T-helper 17 cell (primary cell): ENCODE measurements at places on chromosomes 4 and X. TPM values are rescaled to one million over a fixed set of nuclear protein-coding genes. Genes with fewer than 3 reads are reported as not detected.

DNA sequence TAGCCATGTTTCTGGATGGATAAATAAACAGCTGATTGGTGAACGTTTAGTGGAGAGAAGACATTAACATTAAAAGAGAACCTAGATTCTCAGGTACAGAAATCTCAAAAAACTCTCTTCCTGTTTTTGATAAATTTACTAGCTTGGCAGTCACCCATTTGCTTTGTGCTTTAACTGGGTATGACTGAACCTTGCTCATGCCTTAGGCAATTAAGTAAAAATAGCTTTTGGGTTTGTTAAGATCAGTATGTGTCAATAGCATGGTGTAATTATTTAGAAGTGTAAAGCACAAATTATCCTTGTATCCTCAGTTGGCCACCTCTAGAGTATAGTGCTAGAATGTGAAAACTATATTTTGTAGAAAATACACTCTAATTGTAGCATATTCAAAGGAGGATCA lies 200.0 kb downstream of the CFAP299 start:
- peaks cover 2% of the 10 kb centered on the region for H3K36me3 ChIP-seq
- H3K27ac ChIP-seq, result no peak overlapping the region
- peaks cover 12% of the 10 kb centered on the region for H3K27me3 ChIP-seq
- H3K4me1 ChIP-seq, result peaks cover 14% of the 10 kb centered on the region
- DNase-seq, result no peak

- H3K4me1 ChIP-seq, result no peaks in the 10 kb centered on the region
- peaks cover 20% of the 10 kb centered on the region for H3K27me3 ChIP-seq
- no peak overlapping the region for H3K27ac ChIP-seq
- no peak for DNase-seq
- H3K4me3 ChIP-seq, result no peak overlapping the region
Measured at GRCh38 chr4:107258359-107258758, 222.2 kb upstream of the DKK2 start.

DNA sequence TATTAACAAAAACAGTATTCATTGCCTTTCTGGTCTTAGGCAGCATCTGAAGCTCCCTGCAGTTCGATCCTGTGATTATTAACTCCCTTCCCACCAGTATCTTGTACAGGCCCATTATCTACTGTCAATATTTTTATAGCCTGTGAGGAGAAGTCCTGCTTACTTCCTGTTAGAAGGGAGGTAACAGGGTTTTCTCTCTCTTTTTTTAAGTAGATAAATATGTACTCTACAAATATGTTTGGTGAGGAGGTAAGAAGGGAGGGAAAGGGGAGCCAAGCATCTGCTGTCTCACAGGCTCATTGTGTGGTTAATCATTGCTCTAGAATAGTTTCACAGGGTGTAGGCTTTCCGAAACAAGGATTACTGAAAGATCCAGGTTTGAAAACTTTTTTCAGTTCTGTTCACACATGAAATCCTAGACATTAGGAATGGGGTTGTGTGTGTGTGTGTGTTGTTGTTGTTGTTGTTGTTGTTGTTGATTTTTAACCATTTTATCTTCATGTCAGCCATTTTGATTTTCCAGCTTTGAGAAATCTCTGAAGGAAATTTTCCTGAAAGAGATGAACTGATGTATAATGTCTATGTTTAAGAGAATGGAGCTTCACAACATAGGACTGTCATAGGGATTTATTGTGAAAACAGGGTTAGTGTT lies 14.2 kb downstream of the ATOH1 start:
- H3K4me1 ChIP-seq, result no peaks in the 10 kb centered on the region
- H3K36me3 ChIP-seq, result no peaks in the 10 kb centered on the region
- H3K4me3 ChIP-seq, result no peak overlapping the region
- no peak for DNase-seq

Gene NSUN7
- total RNA-seq, result not detected

Gene SULT1B1
- total RNA-seq, result 6.3 TPM

Gene CLGN
- total RNA-seq, result not detected

GRCh38 chr4:140135529-140136088 lies 18.4 kb downstream of the MAML3 start:
- peaks cover 4% of the 10 kb centered on the region for H3K4me1 ChIP-seq
- DNase-seq, result no peak
- peaks cover 32% of the 10 kb centered on the region for H3K27me3 ChIP-seq
- H3K4me3 ChIP-seq, result no peak overlapping the region
- no peak overlapping the region for H3K27ac ChIP-seq

Gene RPS6KA6
- total RNA-seq, result 0.05 TPM

- no peaks in the 10 kb centered on the region for H3K36me3 ChIP-seq
- H3K4me3 ChIP-seq, result no peak overlapping the region
- H3K27me3 ChIP-seq, result no peaks in the 10 kb centered on the region
- DNase-seq, result no peak
- H3K4me1 ChIP-seq, result no peaks in the 10 kb centered on the region
Measured at GRCh38 chr4:166123546-166123945, 250.5 kb downstream of the TLL1 start.

DNA sequence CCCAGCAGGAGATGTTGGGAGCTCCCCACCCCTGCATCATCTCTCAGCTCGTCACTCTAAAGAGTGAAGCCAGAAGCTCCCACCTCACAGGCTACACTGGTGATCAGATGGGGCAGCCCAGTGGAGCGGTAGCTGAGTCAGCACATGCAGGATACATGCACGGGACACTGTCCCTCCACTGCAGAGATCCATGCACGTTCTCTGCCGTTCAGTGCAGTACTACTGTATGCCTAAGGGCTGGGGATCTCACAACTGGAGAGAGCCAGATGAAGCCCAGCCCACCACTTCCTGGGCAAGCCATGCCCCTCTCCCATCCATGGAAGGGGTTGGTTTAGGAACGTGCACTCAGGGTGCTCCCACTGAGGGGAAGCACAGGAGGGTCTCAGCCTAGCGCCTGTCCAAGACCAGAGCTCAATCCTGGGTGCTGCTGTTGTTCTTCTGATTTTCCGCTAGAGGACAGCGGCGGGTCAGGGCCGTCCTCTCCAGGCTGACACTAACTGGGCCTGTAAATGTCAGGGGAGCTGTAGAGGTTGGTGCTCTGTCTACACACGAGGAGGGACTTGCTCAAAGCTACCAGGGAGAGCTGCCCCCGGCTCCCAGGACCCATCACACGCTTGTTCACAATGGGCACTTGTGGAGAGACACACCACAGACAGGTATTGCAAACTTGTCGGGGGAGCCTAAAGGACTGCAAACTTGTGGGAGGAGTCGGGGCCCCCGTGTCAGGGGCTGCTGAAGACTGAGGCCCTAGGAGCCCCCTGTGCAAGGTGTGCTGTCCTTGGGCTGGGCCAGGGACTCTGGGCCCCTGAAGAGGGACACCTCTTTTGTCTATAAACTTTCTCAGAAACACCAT lies 18.2 kb upstream of the ABLIM2 start:
- H3K36me3 ChIP-seq, result no peaks in the 10 kb centered on the region
- peaks cover 9% of the 10 kb centered on the region for H3K4me1 ChIP-seq
- peaks cover 3% of the 10 kb centered on the region for H3K27me3 ChIP-seq
- no peak overlapping the region for H3K4me3 ChIP-seq
- H3K27ac ChIP-seq, result peak overlapping the region; percentile 39

DNA sequence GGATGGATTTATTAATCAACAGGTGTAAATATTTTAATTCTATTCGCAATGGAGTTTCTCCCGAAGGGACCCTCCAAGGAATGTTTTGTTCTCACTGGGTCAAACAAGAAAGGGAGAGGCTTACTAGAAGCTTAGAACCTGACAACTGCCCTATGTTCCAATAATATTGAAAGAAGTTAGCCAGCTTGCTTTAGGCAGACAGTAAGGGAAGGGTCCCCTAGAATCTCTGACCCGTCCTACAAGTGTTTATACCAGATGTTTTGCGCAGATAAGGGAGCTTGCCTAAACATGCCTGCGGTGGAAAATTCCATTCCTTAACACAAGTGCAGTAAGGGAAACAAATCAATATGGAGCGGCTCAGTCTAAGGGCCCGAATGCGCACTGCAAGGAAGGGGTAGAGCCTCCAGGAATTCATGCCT lies 17.7 kb downstream of the IL21 start:
- H3K27me3 ChIP-seq, result peaks cover 34% of the 10 kb centered on the region
- H3K36me3 ChIP-seq, result peaks cover 8% of the 10 kb centered on the region
- DNase-seq, result no peak
- no peak overlapping the region for H3K4me3 ChIP-seq

GRCh38 chr4:139658586-139659382 lies 6.8 kb upstream of the MGST2 start:
- H3K27ac ChIP-seq, result peak overlapping the region; percentile 96
- H3K4me1 ChIP-seq, result peaks cover 21% of the 10 kb centered on the region
- no peak for DNase-seq
- H3K4me3 ChIP-seq, result peak overlapping the region; percentile 47

Gene RADX
- 13.2 TPM for total RNA-seq

- DNase-seq, result no peak
- no peaks in the 10 kb centered on the region for H3K4me1 ChIP-seq
- no peak overlapping the region for H3K4me3 ChIP-seq
- H3K27me3 ChIP-seq, result no peaks in the 10 kb centered on the region
Measured at GRCh38 chr4:73901031-73901430, 31.8 kb downstream of the CXCL1 start.

DNA sequence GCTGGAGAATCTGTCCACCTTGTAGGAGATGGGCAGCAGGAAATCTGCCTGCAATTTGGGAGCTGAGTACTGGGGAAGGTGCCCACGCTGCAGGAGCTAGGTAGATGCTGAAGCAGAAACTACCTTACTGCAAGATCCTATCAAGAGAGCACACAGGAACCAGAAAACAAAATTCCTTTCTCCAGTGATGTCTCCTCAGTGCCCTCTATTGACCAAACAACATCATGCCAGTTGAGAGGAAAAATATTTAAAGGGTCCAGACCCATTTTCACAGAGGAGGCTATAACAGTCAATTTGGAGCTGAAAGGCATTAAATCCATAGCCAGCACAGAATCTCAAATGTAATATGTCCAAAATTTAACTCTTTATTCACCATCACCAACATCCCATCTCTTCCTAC lies 406.8 kb downstream of the SLITRK2 start:
- no peak overlapping the region for H3K4me3 ChIP-seq
- H3K27me3 ChIP-seq, result no peaks in the 10 kb centered on the region
- no peaks in the 10 kb centered on the region for H3K36me3 ChIP-seq
- DNase-seq, result no peak
- no peaks in the 10 kb centered on the region for H3K4me1 ChIP-seq
- no peak overlapping the region for H3K27ac ChIP-seq

GRCh38 chr4:61828960-61829359 lies 628.8 kb downstream of the ADGRL3 start:
- DNase-seq, result no peak
- H3K36me3 ChIP-seq, result no peaks in the 10 kb centered on the region
- H3K27me3 ChIP-seq, result no peaks in the 10 kb centered on the region
- H3K4me3 ChIP-seq, result no peak overlapping the region
- H3K4me1 ChIP-seq, result no peaks in the 10 kb centered on the region
- H3K27ac ChIP-seq, result no peak overlapping the region

- H3K4me1 ChIP-seq, result peaks cover 41% of the 10 kb centered on the region
- H3K27ac ChIP-seq, result peak overlapping the region; percentile 90
- peak overlapping the region; percentile 78 for H3K4me3 ChIP-seq
- no peaks in the 10 kb centered on the region for H3K27me3 ChIP-seq
- H3K36me3 ChIP-seq, result peaks cover 4% of the 10 kb centered on the region
- no peak for DNase-seq
Measured at GRCh38 chr4:77734928-77735327, 84.2 kb downstream of the CNOT6L start.

- peaks cover 5% of the 10 kb centered on the region for H3K36me3 ChIP-seq
- no peaks in the 10 kb centered on the region for H3K4me1 ChIP-seq
- no peak for DNase-seq
Measured at GRCh38 chrX:53379747-53380146, 42.7 kb downstream of the SMC1A start.

Gene OTUD6A
- total RNA-seq, result not detected

DNA sequence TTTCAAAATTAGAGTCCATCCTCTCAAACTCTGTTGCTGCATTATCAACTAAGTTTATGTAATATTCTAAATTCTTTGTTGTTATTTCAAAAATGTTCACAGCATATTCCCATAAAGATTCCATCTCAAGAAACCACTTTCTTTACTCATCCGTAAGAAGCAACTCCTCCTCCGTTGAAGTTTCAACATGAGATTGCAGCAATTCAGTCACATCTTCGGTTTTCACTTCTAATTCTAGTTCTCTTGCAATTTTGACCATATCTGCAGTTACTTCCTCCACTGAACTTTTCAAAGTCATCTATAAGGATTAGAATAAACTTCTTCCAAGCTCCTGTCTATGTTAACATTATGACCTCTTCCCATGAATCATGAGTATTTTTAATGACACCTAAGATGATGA lies 216.6 kb upstream of the SLC7A11 start:
- no peak for DNase-seq
- H3K27ac ChIP-seq, result no peak overlapping the region
- no peaks in the 10 kb centered on the region for H3K4me1 ChIP-seq
- no peaks in the 10 kb centered on the region for H3K27me3 ChIP-seq

Gene HMX1
- total RNA-seq, result not detected

GRCh38 chr4:48261281-48261680 lies 8.4 kb downstream of the TEC start:
- H3K27me3 ChIP-seq, result peaks cover 19% of the 10 kb centered on the region
- no peaks in the 10 kb centered on the region for H3K36me3 ChIP-seq
- no peak overlapping the region for H3K4me3 ChIP-seq
- no peak overlapping the region for H3K27ac ChIP-seq
- DNase-seq, result no peak

Gene PCDH19
- not detected for total RNA-seq

Gene CLDN22
- not detected for total RNA-seq

- peak overlapping the region; percentile 74 for H3K4me3 ChIP-seq
- DNase-seq, result no peak
- H3K27ac ChIP-seq, result peak overlapping the region; percentile 57
- no peaks in the 10 kb centered on the region for H3K36me3 ChIP-seq
- H3K4me1 ChIP-seq, result peaks cover 5% of the 10 kb centered on the region
- peaks cover 38% of the 10 kb centered on the region for H3K27me3 ChIP-seq
Measured at GRCh38 chrX:100410901-100411801, 1.1 kb upstream of the PCDH19 start.

Gene FRG1
- total RNA-seq, result 38.8 TPM

Gene TRO
- total RNA-seq, result 1.4 TPM

- no peaks in the 10 kb centered on the region for H3K27me3 ChIP-seq
- H3K4me3 ChIP-seq, result no peak overlapping the region
- no peaks in the 10 kb centered on the region for H3K4me1 ChIP-seq
- no peak overlapping the region for H3K27ac ChIP-seq
- DNase-seq, result no peak
Measured at GRCh38 chr4:23734000-23734399, 155.8 kb downstream of the PPARGC1A start.

DNA sequence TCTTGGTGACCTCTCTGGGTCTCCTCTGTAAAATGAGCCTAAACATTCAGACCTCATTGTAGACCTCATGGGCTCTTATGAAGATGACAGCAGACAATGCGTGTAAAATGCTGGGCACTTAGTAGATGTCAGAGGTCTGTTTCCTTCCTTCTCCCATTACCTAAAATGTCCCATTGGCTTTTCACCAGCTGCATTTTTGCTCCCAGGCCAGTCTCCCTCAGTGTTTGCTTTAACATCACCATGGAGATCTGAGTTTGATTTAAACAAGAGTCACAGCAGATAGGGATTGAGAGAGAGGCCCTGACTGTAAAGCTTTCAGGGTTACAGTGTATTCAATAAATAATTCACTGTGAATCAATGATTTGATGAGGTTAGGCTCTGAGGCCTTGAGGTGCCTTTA lies 24.3 kb downstream of the PSAPL1 start:
- no peak overlapping the region for H3K27ac ChIP-seq
- DNase-seq, result no peak
- peaks cover 14% of the 10 kb centered on the region for H3K27me3 ChIP-seq

- H3K4me1 ChIP-seq, result no peaks in the 10 kb centered on the region
- H3K27me3 ChIP-seq, result no peaks in the 10 kb centered on the region
- no peak overlapping the region for H3K27ac ChIP-seq
- no peak for DNase-seq
- H3K4me3 ChIP-seq, result no peak overlapping the region
Measured at GRCh38 chrX:38824176-38824575, 22.9 kb downstream of the MID1IP1 start.
